Nephron progenitor cell (in vitro differentiated cells): ENCODE measurements at places on chromosomes 2 and 18.
A peak's percentile ranks its signal among the peaks of the same experiment; 100 is the strongest.

GRCh38 chr2:60852282-60852860 is 29.0 kb upstream of the REL start:
- no peak for DNase-seq

DNA sequence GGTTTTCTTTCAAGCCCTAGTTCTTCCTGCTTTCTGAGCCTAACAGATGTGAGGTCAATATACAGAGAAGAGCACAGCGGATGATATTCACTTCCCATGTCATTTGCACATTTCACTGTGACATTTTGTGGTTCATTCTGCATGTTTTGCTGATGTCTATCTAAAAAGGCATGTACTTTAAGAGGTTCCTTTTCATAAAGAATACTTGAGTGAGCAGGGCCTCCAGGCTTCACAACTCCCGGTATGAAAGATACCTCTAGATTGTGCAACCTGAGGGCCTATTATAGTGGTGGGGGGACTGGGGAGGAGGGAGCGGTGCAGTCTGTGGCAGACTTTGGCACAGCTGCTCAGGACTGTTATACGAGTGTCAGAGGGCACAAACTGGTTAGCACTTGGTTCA is 54.6 kb downstream of the CPO start:
- DNase-seq, result no peak

DNA sequence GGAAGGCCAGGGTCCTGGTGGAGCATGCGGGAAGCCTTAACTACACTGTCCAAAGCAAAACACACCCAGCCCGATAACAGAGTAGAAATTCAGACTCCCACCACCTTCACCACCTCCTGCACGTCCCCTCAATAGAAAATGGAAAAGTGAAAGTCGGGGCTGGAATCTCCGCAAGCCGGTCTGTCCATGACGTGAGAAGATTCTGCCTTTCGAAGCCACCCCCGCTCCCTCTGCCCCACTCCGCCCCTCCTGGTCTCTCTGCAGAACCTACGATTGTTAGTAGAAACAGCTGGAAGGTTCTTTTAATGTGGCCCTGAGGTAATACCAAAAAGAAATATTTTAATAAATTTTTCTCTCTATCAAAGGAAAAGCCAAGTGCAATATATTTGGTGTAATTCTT is 116.4 kb downstream of the GBX2 start:
- DNase-seq, result no peak

- DNase-seq, result no peak
These were observed 156.2 kb upstream of the NDUFV2 start for GRCh38 chr18:8946066-8946838.

GRCh38 chr2:2027271-2027670 is 283.0 kb upstream of the PXDN start:
- no peak for DNase-seq

DNA sequence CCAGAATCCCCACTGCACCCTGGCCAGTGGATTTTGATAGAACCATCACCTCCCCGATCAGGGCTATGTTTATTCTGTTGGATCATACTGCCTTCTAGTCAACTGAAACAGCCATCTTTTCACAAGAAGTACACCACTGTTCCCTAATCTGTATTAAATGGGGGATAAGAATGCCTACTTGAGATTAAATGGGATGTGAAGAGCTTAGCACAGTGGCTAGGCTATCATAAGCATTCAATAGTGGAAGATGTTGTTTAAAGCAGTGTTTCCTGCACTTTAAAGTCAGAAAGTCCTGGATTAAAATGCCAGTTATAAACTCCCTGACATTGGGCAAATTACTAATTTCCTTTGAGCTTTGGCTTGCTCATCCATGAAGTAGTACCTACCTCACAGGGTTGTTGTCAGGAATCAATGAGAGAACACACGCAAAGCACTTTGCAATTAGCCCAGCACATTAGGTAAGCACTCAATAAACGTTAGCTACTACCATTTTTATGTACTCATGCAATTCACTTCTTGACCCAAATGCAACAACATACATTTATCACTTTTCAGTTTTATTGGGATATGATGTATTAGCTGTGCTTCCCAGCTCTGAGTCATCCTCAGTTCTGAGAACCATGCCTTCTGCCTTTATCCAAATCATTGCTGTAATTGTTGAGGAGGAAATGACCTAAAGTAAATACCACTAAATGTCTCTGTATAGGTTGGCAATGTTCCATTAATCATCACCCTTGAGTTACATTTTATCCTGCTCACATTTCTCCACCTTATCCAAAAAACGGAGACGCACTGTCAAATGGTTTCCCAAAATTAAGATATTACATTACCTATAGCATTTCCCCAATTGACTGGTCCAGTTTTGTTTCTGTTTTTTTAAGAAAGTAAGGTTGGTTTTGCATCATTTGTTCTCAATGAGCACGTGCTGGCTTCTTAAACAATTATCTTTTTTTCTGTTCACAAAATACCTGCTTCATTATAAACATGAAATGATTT is 2.1 kb downstream of the TMEM247 start:
- DNase-seq, result no peak

DNA sequence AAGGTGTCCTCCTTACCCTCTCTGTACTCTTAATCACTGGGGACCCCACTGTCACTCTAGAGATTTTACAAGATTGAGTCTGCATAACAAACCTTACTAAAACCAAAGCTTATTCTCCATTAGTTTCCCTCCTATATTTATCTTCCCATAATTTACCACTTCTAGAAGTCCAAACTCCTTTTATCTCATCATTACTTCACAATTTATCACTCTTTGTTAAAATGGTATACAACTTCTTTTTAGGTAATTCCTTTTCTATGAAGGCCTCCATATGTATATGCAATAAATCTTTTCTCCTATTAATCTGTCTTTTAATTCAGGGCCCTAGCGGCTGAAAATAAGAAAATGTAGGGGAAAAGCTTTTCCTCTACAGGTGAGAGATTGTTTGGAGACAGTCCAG is 152.4 kb downstream of the MSH2 start:
- DNase-seq, result no peak

DNA sequence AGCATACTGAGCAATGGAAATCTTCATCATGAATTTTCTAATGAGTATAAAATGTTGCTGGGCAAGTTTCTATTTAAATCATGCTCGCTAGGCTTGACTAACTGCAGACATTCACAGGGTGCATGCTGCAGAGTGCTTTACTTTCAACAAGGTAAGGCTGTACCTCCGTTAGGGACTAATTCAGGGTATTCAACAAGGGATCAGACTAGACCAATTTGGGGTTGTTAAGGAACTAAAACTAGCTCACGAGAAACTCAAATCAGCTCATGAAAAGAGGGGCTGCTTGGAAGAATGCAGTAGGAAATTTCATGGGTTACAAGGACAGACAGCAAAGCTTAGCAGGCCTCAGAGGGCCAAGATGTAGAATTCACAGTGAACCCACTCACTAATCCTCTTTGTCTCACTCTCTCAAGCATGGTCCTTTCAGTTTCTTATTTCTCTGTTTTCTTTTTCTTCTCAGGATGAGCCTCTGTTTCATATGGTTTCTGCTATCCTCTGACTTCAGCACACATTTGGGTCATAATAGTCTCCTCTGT is 2.2 kb downstream of the MYO3B start:
- no peak for DNase-seq

GRCh38 chr2:173355132-173355865 is 627 bp downstream of the CDCA7 start:
- DNase-seq, result peak; percentile 73

GRCh38 chr2:47096451-47096850 is 58.7 kb downstream of the STPG4 start:
- DNase-seq, result no peak

DNA sequence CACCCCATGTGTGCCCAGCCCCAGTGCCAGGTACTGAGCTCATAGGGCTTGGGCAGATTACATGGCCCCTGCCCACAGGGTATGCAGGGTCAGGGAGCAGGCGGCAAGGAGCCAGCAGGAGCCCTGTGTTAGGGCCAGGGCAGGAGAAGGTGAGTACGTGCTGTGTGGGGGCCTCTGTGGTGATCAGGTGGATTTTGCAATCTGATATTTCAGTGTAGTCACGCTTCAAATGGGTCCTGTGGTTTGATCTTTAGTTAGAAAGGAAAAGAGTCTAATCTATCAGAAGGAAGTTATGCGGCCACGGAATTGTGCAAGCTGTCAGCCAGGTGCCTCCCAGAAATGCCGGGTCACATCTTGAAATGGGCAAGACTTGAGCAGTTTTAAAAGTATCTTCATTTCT is 13.9 kb downstream of the UBE2F start:
- no peak for DNase-seq

DNA sequence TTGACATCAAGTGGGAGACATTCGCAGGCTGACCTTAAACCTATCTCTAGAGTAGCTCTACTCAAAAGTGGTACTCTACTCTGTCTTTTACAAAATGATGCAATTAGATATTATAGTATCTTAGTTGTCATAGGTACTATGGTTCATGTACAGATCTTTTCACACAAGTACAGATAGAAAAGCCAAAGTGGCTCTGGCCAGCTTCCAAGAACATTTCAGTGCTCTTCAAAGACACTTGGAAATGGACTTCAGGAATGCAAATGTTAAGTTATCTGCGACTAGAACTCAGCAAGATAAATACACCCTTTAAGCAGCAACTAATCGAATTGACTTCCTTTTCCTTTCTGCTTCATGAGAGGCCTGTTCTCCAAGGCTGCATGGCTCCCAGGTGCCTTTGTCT is 718.7 kb upstream of the FAM98A start:
- DNase-seq, result no peak

DNA sequence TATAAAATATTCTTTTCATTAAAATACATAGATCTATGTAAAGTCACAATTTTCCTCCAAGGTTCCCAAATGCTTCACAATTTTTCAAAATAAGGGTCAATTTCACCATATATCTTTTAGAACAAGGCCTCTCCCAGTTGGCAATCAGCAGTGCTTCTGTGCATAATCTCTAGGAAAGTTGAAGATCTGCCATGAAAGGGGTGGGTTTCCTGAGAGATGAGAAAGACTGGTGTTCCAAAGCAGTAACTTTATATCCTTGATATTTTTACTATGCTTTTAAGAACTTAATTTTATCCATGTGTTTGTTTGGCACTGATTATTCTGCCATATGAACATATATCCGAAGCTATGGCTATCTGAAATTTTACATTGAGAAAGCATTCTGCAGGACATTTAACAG is 199.4 kb upstream of the CYP26B1 start:
- no peak for DNase-seq

GRCh38 chr2:45607701-45608100 is 3.4 kb downstream of the SRBD1 start:
- DNase-seq, result no peak

GRCh38 chr2:5698134-5698533 is 6.0 kb downstream of the SOX11 start:
- DNase-seq, result no peak

GRCh38 chr2:184692141-184692734 is 93.9 kb downstream of the ZNF804A start:
- no peak for DNase-seq

DNA sequence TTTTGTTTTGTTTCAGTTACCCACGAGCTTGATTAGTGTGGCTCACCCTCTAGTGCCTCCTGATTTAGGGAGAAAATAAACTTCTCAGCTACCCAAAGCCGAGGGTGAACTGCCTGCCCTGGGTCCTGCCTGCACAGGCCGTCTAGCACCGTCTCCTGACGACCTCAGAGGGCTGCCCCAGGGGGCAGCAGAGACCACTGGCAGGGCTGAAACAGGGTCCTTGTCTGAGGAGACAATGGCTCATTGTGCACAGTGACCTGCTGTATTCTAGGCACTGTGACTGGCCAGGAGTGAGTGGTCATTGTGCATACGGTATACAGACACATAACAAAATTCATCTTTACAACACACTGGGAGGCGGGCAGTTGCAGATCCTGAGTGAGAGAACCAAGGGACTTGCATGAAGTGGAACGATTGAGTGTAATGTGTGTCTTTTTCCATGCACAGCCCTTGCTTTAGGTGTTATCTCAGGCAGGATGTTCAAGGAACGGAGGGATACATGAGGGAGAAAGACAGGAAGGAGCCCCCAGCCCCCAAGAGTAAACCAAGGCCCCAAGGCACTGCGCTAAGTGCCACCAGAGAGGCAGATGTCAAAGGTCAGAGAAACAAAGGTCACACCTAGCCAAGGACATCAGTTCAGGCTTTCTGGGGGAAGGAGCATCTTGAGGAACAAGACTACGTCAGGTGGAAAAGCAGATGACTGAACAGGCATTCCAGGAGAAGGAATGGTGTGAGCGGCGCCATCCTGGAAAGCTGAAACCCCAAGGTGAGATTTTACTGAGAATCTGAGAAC is 421.3 kb downstream of the LPIN1 start:
- DNase-seq, result peak; percentile 43

DNA sequence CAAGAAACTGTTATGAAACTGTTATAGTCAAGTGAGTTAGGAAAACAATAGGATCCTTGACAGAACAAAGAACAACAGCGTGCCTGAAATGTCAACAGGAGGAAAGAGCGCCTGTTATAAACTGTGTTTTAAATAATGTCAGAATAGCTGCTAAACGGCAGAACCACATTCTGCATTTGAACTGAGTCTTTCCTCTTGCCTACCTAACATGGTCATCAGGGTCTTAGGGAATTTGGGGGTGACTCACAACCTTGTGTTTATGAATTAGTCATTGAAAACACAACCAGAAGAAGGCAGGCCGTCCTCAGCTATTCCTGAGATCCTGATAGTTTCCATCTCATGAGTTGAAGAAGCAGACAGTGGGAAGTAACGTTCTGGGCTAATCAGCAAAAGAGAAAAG is 222.0 kb upstream of the FN1 start:
- DNase-seq, result no peak

- peak; percentile 33 for DNase-seq
These were observed 83.8 kb downstream of the AGAP1 start for GRCh38 chr2:235577404-235578330.

DNA sequence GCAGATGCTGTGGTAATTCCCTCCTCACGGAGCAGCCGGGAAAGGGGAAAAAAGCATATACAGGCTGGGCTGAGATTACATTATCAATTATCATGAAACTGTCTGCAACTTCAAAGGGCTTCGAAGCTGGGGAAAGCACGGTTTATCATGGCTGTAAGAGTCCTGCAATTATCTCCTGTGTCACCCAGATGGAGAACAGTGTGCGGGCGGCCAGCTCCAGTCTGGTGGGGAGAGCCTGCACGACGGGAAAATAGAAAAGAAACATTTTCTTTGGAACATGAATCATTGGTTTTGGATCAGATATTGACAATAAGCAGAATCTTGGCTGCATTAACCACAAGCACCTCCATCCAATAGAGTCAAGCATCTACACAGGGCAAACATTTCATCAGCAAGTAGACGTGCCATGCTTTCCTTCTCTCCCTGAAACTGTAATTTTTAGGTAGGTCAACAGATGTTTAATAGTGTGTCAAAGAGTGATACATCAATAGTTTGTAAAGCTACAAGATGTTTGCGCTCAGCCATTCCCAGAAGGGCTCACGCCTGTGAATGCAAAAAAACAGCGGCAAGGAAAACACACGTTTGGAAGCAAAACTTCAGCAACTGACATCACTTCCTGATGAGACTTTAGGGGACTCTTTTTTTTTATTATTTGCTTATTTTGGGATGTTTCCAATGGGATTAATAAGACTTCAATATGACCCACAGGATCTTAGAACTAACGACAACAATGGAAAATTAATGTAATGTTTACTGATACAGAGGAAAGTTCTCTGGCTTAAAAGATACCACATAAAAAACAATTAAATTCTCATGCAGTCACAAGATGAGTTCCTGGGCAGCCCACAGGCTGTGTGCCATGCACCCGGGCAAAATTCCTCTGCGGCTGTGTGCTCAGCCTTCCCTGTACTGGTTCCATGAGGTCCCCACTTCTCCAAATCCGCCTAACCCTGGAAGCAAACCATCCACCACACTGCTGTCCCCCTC is 111.0 kb upstream of the SALL3 start:
- DNase-seq, result no peak
